Inflammatory macrophage (primary cell): ENCODE measurements at places on chromosomes 13 and 19.

DNA sequence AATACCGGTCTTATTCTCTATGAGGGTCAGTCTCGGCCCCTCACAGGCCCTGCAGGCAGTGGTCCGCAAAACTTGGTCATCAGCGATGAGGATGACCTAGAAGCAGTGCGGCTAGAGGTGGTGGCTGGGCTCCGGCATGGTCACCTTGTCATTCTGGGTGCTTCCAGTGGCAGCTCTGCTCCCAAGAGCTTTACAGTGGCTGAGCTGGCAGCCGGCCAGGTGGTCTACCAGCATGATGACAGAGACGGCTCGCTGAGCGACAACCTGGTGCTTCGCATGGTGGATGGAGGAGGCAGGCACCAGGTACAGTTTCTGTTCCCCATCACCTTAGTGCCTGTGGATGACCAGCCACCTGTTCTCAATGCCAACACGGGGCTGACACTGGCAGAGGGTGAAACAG lies 1.8 kb downstream of the FREM2 start:
- DNase-seq = no peak

DNA sequence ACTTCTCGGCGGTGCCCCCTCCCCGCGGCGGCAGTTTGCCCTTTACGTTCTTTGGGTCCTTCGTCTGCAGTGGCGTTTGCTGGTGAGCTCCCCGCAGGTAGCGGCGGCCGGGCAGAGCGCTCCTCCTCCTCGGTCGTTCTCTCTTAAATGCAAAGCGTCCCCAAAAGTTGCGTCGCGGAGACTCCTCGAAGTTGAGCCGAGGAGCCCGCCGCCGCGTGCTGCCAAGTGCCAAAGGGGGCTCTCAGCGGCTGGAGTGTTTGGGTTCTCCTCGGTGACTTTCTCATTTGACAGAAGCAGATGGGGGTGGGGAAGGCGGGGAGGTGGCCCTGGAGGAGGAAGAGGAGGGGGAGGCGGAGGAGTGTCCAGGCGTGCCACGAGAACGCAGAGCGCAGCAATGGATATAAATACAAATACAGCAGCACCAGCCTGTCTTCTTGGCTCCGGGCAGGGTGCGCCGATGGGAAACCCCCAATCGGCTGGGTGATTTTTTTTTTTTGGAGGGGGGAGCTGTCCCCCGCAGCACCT lies at the start of gene SOX21:
Gene SOX21, minus strand, starts transcription at position 259 of the 525 bp plus-strand sequence. CDS start 496 bp downstream, outside the sequence.
- no peak for DNase-seq

- DNase-seq = peak; percentile 34
Observed at GRCh38 chr13:46648166-46648607, 95.2 kb downstream of the LRCH1 start.

- DNase-seq = no peak
Observed at GRCh38 chr13:104625201-104625600, 1559.0 kb upstream of the SLC10A2 start.

- DNase-seq = no peak
Observed at GRCh38 chr13:37326334-37326733, 220.9 kb upstream of the CSNK1A1L start.

DNA sequence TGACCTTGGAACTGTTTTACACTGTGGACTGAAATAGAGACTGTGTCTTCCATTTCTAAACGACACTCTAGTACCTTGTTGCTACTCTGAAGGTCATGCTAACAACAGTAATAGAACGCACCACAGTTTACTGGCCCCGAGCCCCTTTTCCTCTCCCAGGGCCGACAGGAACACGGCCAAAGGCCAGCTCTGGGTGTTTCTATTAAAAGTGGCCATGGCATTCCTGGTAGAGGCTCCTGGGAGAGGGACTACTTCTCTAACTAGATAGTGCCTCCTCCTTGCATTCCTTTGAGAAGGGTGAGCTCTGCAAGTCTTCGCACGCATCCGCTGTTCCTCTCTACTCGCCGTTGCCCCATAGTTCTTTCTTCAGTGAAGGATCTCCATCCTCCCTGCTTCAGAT lies 18.7 kb upstream of the SIAH3 start:
- DNase-seq = no peak

GRCh38 chr13:33004511-33004910 lies 11.7 kb upstream of the KL start:
- DNase-seq = peak; percentile 20

DNA sequence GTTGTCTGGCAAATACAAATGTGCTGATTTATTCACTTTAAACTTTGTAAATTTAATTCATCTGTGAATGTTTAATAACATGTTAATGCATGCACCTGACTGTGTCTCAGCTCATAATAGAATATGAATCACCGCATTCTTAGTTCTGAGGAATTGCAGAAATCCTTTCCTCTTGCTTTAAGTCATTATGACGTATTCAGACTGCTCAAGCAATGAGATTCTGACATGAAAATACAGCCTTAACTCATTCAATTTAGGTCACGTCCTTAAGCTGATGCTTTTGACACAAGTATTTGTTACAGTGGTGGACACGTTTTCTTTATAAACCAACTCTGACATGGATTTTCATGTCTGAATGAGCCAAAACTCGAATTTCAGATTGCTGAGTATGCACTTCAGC lies 541.0 kb upstream of the KLF12 start:
- no peak for DNase-seq

GRCh38 chr13:110942248-110942981 lies 27.5 kb upstream of the ANKRD10 start:
- no peak for DNase-seq

DNA sequence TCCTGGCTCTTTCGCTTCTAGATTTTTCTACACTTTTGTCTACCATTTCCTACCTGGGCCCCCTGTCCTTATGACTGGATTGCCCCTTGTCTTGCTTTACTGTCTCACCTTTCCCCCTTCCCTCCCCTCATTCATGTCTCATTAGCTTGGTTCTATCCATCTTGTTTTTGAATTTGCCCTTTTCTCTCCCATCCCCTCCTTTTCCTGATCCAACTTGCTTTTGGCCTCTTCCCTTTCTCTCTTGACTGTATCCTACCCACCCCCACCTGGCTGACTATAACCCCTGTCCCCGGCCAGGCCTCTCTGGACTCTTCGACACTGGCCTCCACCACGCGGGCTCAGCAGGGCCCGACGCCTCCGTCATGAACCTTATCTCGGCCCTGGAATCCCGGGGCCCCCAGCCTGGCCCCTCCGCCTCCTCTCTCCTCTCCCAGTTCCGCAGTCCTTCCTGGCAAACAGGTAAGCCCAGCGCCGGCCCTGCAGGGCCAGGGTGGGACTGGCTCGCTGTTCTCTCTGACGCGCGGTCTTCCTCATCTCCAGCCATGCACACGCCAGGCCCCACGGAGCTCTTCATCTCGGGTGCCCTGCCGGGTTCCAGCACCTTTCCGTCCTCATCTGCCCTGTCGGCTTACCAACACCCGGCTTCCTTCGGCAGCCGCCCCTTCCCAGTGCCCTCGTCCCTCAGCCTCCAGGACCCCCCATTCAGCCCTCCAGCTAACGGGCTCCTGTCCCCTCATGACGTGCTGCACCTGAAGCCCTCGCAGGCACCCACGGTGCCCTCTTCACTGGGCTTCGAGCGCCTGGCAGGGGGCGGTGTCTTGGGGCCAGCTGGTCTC lies 3.4 kb downstream of the PRR12 start:
- DNase-seq = no peak

DNA sequence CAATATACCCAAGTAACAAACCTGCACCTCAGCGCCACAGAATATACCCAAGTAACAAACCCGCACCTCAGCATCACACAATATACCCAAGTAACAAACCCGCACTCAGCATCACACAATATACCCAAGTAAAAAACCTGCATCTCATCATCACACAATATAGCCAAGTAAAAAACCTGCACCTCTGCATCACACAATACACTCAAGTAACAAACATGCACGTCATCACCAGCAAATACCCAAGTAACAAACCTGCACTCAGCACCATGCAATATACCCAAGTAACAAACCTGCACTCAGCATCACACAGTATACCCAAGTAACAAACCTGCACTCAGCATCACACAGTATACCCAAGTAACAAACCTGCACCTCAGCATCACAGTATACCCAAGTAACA lies 69.8 kb downstream of the UQCRFS1 start:
- DNase-seq = no peak

GRCh38 chr13:104920091-104920490 lies 1615.4 kb downstream of the EFNB2 start:
- no peak for DNase-seq

- no peak for DNase-seq
Observed at GRCh38 chr13:86446311-86446710, 647.1 kb upstream of the SLITRK6 start.

DNA sequence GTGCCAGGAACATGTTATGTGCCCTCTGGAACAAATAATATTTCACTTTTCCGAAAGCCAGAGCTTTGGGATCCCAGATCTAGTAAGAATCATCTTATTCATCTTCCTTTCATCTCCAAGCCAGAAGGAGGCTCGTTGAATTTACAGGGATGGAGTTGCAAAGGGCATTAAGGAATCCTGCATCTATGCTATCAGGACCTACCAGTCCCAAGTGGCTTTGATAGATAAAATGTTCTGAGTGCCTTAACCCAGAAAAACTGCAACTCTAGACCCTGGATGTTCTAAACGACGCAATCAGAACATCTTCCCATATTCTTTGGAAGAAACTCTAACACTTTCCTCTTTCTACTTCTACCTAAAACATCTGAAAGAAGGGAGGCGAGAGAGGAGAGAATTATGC lies 9.2 kb upstream of the EDDM13 start:
- no peak for DNase-seq

DNA sequence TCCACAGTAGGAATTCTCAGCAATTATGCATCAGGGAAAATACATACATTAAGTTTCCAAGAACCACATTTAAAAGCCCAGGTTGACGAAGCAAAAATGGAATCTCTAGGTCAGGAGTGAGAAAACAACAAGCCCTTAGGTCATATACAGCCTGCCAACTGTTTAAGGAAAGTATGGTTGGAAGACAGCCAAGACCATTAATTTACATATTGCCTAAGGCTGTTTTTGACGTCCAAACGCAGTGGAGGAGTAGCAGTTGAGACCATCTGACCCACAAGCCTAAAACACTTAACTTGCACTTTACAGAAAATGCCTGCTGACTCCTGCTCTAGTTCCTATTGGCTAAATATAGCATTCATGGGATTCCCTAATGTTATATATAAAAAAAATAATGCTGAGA lies 299.0 kb downstream of the ITGBL1 start:
- DNase-seq = peak; percentile 42

GRCh38 chr13:47351798-47352197 lies 454.9 kb upstream of the HTR2A start:
- no peak for DNase-seq

- no peak for DNase-seq
Observed at GRCh38 chr19:39246951-39247669, 1.5 kb downstream of the IFNL4 start.

- DNase-seq = no peak
Observed at GRCh38 chr13:73286942-73287620, 228.3 kb downstream of the KLF5 start.

DNA sequence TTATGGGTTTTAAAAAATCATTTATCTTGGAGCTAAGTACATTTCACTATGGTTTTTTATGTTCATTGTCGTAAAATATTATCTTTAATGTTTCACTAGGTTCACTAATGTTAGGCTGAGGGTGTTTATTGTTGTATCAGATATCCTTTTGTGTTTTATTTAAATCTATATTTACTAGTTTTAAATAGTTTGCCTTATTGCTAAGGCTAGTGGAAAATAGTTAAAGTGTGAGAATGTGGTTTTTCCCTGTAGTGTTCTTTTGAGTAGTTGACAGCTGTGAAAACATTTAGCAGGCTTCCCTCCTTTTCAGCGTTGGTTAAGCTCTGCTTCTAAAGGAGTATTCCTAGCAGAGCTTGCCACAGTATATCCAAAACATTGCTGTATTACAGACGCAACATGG lies 139.0 kb downstream of the TM9SF2 start:
- DNase-seq = no peak

- DNase-seq = no peak
Observed at GRCh38 chr13:51922771-51923480, 61.2 kb downstream of the CCDC70 start.

- no peak for DNase-seq
Observed at GRCh38 chr13:91359111-91359510, 11.6 kb downstream of the MIR17HG start.

DNA sequence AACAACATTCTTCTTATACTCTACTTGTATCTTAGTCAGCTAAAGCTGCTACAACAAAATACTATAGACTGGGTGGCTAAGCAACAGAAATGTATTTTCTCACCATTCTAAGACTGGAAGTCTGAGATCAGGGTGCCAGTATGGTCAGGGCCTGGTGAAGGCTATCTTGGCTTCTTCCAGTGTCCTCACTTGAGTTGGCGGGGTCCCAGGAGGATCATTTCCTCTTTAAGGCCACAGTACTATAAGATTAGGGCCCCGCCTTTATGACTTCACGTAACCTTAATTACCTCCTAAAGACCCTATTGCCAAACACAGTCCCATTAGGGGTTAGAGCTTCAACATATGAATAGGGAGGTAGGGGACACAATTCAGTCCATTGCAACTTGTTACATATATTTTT lies 30.7 kb upstream of the DOCK9 start:
- DNase-seq = no peak

DNA sequence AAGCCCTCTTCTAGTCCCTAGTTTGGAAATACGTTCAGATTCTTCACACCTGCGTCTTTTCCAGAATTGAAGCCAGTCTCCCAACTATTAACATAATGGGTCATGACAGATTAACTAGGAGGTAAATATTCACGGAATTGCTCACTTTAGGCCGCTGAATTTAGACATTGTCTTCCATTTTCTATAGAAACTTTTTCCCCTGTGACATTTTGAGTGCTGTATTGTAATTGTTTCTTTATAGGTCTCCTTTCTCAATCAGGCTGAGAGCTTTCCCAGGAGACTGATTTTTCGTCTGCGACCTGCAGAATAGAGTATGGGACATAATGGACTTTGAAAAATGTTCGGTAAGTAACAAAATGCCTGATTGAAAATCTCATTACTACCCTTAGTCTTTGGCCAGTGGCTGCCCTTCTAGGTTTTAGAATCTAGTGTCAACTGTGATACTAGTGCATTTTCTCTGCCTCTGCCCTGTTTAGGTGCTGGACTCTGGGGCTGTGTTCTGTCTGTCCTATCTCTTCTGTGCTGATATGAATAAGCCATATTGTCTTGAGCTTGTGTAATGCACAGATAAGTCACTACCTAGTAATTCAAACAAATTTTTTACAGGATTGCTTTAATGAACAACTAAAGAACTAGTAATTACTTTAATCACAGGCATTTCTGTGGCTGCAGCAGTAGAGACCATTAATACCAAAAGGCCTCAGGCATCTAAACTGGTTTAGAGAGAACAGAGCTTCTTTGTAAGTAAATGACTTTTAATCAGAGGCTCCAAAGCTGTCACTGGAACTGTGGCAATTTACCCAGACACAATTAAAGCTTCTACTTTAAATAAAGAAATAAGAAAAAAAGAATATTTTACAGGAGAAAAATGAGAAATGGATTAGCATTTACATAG lies 122.4 kb upstream of the FREM2 start:
- DNase-seq = no peak

DNA sequence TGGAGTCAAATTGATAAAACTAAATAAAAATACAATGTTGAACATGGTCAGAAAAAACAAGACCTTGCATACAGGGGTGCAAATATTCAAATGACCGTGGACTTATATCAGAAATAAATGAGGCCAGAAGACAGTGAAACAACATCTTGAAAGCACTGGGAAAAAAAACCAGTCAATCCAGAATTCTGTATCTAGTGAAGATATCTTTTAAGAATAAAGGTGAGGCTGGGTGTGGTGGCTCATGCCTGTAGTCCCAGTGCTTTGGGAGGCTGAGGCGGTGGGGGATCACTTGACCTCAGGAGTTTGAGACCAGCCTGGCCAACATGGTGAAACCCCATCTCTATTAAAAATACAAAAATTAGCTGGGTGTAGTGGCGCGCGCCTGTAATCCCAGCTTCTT lies 15.2 kb upstream of the CEBPA start:
- DNase-seq = no peak
